ENCODE measurements at places on chromosomes 3 and 15.

- DNase-seq, result no peak
Observed at GRCh38 chr3:141123677-141124410, 72.7 kb downstream of the SPSB4 start.

- no peak for DNase-seq
Observed at GRCh38 chr3:126300761-126301481, 56.3 kb downstream of the KLF15 start.

GRCh38 chr3:4533489-4534443 is 40.6 kb downstream of the ITPR1 start:
- no peak for DNase-seq

GRCh38 chr3:162998205-162998604 is 1501.6 kb downstream of the OTOL1 start:
- no peak for DNase-seq

DNA sequence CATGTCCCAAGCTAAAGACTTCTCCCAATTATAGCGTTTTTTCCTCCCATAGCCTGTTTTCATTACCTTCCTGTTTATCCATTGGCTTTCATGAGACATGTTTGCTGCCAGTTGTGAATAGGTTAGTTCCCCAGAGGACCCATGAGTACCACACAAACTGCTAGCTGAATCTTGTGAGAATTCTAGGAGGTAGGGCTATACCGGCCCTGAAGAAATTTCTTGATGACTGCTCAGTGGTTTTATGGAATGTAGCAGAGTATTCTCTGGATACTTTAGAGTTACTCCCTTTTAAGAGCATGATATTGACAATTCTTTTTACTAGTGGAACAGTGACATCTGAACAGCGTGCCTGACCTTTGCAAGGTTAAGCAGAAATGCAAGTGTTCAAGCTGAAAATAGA is 210.4 kb downstream of the MCTP2 start:
- no peak for DNase-seq

- DNase-seq, result no peak
Observed at GRCh38 chr3:78506061-78506460, 1261.7 kb downstream of the ROBO1 start.

GRCh38 chr15:85704720-85705429 is 89.8 kb downstream of the KLHL25 start:
- DNase-seq, result no peak

- no peak for DNase-seq
Observed at GRCh38 chr3:187210091-187210490, 12.8 kb downstream of the RTP1 start.
